ENCODE measurements at places on chromosomes 12 and 14. TPM values are rescaled to one million over a fixed set of nuclear protein-coding genes. Genes with fewer than 3 reads are reported as not detected.

DNA sequence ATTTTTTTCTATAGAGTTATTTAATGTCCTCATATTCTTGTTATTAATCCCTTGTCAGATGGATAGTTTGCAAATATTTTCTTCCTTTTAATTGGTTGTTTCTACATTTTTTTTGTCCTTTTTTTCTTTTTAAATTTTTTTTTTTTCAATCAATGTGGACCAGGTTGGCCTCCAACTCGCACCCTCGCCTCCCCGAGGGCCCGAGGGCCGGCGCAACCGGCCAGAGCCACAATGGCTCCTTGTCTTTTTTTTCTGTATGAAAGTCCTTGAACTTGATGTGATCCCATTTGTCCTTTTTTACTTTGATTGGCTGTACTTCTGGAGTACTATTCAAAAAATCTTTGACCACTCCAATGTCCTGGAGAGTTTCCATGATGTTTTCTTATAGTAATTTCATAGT lies 17.7 kb upstream of the SLCO1B1 start:
- no peaks in the 10 kb centered on the region for H3K4me1 ChIP-seq
- no peaks in the 10 kb centered on the region for H3K36me3 ChIP-seq
- H3K4me3 ChIP-seq, result no peak overlapping the region
- DNase-seq, result no peak
- no peak overlapping the region for H3K27ac ChIP-seq

DNA sequence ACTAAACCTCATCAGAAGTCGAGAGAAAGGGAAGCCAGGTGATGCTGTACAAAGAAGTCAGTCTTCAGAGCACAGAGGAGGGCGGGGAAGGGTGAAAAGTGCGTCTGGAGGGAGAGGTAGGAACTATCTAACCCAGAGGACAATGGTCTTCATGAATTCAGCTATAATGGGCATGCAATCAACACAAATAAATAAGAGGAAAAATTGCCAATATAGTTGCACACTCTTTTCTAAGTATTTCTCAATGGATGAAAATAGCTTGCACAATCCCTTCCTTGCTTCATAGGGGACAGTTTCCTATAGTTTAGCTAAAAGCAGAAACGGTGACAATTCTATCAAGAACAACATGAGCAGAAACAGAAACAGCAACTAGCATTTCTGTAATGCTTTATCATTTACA lies 931.2 kb downstream of the AACS start:
- no peak for DNase-seq
- H3K27ac ChIP-seq, result no peak overlapping the region
- no peaks in the 10 kb centered on the region for H3K36me3 ChIP-seq
- H3K4me1 ChIP-seq, result no peaks in the 10 kb centered on the region
- no peaks in the 10 kb centered on the region for H3K27me3 ChIP-seq

DNA sequence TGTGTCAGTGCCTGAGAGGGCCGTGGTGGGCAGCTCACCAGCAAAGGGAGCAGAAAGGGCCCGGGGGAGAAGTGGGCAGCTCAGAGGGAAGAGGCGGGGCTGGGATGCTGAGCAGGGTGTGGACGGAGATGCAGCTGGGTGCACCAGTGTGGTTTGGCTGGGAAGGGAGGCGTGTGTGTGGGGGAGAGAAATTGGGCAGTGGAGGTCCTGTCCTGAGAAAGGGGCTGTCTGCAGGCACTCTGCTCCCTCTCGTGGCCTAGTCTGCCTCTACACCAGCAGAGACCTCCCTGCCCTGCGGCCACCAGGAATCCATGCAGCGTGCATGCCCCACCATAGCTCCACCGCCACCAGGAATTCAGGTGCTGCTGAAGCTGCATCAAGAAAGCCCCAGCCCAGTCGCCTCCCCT lies 6.4 kb downstream of the TMEM121 start:
- peaks cover 28% of the 10 kb centered on the region for H3K4me1 ChIP-seq
- H3K36me3 ChIP-seq, result no peaks in the 10 kb centered on the region
- no peaks in the 10 kb centered on the region for H3K27me3 ChIP-seq
- no peak for DNase-seq

- H3K36me3 ChIP-seq, result no peaks in the 10 kb centered on the region
- H3K27ac ChIP-seq, result no peak overlapping the region
- H3K4me3 ChIP-seq, result no peak overlapping the region
- peaks cover 9% of the 10 kb centered on the region for H3K4me1 ChIP-seq
- DNase-seq, result no peak
- peaks cover 16% of the 10 kb centered on the region for H3K27me3 ChIP-seq
Measured at GRCh38 chr12:55703288-55703687, 4.4 kb downstream of the ITGA7 start.

DNA sequence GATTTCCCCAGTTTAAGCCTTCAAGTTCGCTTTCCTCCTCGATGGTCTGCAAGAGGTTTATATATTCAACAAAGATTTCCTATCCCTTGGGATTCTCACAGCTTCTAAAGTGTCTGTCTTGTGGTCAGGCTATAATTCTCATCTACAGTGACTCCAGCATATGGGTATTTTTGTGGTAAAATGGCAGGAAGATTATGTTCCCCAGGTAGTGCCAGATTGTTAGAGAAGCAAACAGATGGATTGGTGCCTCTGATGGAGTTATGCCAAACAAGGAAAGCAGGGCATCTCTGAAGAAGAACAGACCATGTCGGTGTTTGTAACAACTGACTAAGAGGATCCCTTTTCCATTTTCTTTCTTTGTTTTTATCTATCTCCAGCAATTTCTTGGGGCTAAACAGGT lies 5.5 kb upstream of the CCDC175 start:
- no peaks in the 10 kb centered on the region for H3K36me3 ChIP-seq
- no peak overlapping the region for H3K27ac ChIP-seq
- H3K27me3 ChIP-seq, result no peaks in the 10 kb centered on the region
- DNase-seq, result no peak

DNA sequence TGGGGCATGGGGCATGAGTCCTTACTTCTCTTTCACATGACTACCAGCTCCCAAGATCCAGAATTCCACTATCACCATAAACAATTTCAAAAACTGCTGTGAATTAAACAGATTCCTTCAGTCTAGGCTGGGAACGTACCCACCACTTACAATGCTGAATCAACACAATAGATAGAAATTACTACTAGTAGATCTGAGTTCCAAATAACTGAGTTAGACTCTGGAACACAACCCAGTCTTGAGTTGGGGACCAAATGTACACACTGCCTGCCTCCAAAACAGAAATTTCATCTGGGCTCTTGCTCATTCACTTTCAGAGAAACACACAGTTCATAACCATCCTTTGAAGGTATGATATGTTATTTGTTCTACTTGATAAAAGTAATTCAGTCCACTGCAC lies 8.9 kb downstream of the CORO1C start:
- H3K4me3 ChIP-seq, result no peak overlapping the region
- H3K36me3 ChIP-seq, result no peaks in the 10 kb centered on the region
- peaks cover 26% of the 10 kb centered on the region for H3K4me1 ChIP-seq

DNA sequence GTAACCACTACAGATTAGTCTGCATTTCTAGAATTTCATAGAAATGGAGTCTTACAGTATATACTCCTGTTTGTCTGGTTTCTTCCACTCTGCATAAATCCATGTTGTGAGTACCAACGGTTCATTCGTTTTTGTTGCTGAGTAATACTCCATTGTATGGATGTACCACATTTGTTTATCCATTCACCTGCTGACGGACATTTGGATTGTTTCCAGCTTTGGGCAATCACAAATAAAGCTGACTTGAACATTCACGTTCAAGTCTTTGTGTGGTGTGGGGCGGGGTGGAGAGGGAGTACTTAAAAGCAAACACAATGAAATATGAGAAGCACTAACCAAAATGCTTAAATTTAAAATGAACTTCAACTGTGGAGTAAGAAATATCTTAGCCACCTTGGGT lies 7.1 kb downstream of the HECTD4 start:
- H3K36me3 ChIP-seq, result peaks cover 3% of the 10 kb centered on the region
- no peak for DNase-seq

DNA sequence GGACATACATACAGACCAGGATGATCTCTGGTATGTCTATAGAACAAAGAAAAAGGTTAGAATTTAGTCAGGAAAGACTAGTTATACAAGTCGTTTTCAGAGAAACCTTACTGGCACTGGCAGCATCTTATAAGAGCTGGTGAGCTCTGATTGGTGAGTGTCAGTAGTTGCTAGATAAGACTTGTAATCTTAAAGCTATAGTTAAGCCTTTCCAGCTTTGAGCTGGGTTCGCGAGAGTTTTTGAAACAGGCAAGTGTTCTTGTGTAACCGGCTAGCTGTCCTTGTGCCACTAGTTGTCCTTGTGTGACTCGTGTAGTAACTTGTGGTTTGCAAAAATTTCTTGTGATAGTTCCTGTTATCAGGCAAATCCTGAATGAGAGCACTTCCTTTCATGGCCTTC lies 740.9 kb downstream of the GALC start:
- H3K4me3 ChIP-seq, result no peak overlapping the region
- no peaks in the 10 kb centered on the region for H3K4me1 ChIP-seq
- no peaks in the 10 kb centered on the region for H3K27me3 ChIP-seq
- no peaks in the 10 kb centered on the region for H3K36me3 ChIP-seq
- H3K27ac ChIP-seq, result no peak overlapping the region

- peaks cover 77% of the 10 kb centered on the region for H3K4me1 ChIP-seq
- H3K4me3 ChIP-seq, result no peak overlapping the region
- H3K27ac ChIP-seq, result peak overlapping the region; percentile 28
- no peak for DNase-seq
- H3K36me3 ChIP-seq, result peaks cover 45% of the 10 kb centered on the region
Measured at GRCh38 chr12:68479261-68479895, 131.3 kb upstream of the RAP1B start.

DNA sequence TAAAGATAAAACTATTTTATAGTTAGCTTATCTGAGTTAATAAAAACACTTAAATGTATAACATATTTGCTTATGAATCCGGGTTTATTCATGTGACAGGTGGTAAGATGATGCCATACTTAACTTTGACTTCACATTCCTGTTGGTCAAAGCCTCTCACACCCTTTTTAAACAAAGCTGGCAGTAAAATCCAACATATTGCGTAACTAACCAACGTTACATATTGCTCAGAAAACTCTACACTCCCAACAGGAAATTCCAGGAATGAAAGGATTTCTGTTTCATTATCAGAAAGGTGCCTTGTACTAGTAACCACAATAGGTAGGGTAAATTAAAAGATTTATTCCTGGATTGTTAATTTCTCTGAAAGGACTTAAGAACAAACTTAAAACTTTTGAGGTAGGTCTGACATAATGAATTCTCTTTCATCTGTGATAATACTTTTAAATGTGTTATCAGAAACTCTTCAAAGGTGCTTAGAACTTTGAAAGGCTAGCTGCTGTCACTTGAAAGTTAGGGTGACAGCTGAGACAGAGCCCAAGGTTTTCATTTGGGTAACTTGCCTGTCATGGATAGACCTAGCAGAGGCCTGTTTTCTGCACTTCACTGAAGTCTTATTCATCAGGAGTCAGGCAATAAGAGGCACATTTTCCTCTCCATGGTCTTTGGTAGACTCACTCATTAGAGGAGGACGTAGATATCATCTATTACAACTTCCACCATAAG lies 23.8 kb upstream of the CATSPERB start:
- H3K36me3 ChIP-seq, result peaks cover 36% of the 10 kb centered on the region
- no peak for DNase-seq
- no peak overlapping the region for H3K27ac ChIP-seq
- no peaks in the 10 kb centered on the region for H3K4me1 ChIP-seq

GRCh38 chr12:8475508-8476203 lies 19.9 kb downstream of the CLEC6A start:
- peaks cover 33% of the 10 kb centered on the region for H3K27me3 ChIP-seq
- H3K4me3 ChIP-seq, result no peak overlapping the region
- H3K36me3 ChIP-seq, result no peaks in the 10 kb centered on the region
- H3K4me1 ChIP-seq, result no peaks in the 10 kb centered on the region
- H3K27ac ChIP-seq, result no peak overlapping the region

- H3K27me3 ChIP-seq, result peaks cover 5% of the 10 kb centered on the region
- peaks cover 2% of the 10 kb centered on the region for H3K36me3 ChIP-seq
- no peak for DNase-seq
- peaks cover 36% of the 10 kb centered on the region for H3K4me1 ChIP-seq
- no peak overlapping the region for H3K4me3 ChIP-seq
Measured at GRCh38 chr12:116595186-116595585, 36.0 kb downstream of the MAP1LC3B2 start.

DNA sequence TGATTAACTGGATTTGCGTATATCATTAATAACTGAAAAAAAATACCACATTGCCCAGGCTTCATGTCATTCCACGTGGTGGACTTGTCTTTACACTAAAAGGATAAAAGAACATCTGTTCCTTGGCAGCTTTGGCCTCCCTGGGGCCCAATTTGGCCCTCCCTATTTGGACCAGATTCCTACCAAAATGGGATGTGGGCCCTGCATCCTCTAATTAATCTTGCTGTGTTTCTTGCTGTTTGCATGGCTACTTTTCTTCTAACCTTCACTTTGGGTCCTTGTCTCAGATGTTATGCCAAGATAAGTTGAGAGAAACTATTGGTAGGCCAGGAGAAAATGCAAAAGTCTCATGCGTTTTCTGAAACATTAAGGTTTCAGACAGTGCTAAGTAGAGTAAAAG lies 57.5 kb downstream of the PTHLH start:
- H3K4me1 ChIP-seq, result no peaks in the 10 kb centered on the region
- H3K27ac ChIP-seq, result no peak overlapping the region
- no peak overlapping the region for H3K4me3 ChIP-seq
- DNase-seq, result no peak
- peaks cover 4% of the 10 kb centered on the region for H3K27me3 ChIP-seq

- H3K36me3 ChIP-seq, result no peaks in the 10 kb centered on the region
- H3K4me3 ChIP-seq, result no peak overlapping the region
- DNase-seq, result peak; percentile 28
- H3K27me3 ChIP-seq, result no peaks in the 10 kb centered on the region
- H3K27ac ChIP-seq, result no peak overlapping the region
Measured at GRCh38 chr12:1126091-1126490, 135.1 kb downstream of the ERC1 start.

GRCh38 chr12:50550530-50551223 lies 45.9 kb downstream of the DIP2B start:
- H3K4me1 ChIP-seq, result peaks cover 11% of the 10 kb centered on the region
- H3K36me3 ChIP-seq, result peaks cover 9% of the 10 kb centered on the region
- H3K27me3 ChIP-seq, result no peaks in the 10 kb centered on the region
- H3K4me3 ChIP-seq, result no peak overlapping the region
- DNase-seq, result no peak

GRCh38 chr14:87785897-87786296 lies 207.1 kb downstream of the GALC start:
- H3K4me3 ChIP-seq, result no peak overlapping the region
- no peaks in the 10 kb centered on the region for H3K36me3 ChIP-seq
- H3K27me3 ChIP-seq, result no peaks in the 10 kb centered on the region
- H3K4me1 ChIP-seq, result no peaks in the 10 kb centered on the region
- no peak for DNase-seq

SIRT4 gene
- total RNA-seq, result 1.7 TPM

COCH gene
- total RNA-seq, result 0.38 TPM

C14orf119 gene
- total RNA-seq, result 49.2 TPM

PPP2R3C gene
- 51.7 TPM for total RNA-seq

LMNTD1 gene
- total RNA-seq, result not detected

PNP gene
- total RNA-seq, result 207 TPM

ACOT4 gene
- total RNA-seq, result 0.93 TPM

KCNH5 gene
- not detected for total RNA-seq

Measured in activated CD4-positive, alpha-beta memory T cell treated with anti-CD3 and anti-CD28 coated beads, Interleukin-2, amount 10 ng/mL, durations not matched to agents 7 days and 5 days (primary cell).